ENCODE measurements at places on chromosomes 6 and 20.

GRCh38 chr20:45852326-45852725, 4.9 kb downstream of the ACOT8 start:
- no peak for DNase-seq

DNA sequence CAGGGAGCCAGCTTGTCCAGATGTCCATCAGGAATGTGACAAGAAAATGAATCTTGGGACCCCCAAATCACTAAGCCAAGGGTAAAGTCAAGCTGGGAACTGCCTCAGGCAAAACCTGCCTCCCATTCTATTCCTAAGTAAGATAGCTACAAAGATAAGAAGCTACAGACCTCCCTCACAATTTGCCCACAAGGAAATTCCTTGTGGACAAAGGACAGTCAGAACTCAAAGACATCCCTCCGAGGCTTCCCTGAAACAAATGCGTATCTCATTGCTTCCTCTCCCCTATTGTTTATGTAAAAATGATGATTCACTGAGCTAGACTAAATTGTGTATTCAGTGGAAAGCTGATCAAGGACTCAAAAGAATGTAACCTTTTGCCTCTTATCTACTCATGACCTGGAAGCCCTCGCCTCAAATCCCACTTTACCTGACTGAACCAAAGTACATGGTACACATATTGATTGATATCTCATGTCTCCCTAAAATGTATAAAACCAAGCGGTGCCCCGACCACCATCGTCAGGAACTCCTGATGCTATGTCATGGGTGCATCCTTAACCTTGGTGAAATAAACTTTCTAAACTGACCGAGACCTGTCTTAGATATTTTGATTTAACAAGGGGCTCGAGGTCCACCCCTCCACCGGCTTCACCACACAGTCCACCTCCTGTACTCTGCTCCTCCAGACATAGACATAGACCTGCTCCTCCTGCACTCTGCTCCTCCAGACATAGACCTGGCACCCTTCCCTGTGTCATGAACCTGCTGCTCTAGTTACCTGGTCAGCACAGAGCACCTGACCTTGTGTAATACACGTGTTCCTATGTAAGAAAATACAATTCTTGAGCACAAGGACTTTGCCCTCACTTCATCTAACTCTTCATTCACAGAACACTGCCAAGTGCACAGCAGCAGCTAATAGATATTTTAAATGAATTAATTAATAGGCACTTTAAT, 81.4 kb downstream of the WDR27 start:
- no peak for DNase-seq

DNA sequence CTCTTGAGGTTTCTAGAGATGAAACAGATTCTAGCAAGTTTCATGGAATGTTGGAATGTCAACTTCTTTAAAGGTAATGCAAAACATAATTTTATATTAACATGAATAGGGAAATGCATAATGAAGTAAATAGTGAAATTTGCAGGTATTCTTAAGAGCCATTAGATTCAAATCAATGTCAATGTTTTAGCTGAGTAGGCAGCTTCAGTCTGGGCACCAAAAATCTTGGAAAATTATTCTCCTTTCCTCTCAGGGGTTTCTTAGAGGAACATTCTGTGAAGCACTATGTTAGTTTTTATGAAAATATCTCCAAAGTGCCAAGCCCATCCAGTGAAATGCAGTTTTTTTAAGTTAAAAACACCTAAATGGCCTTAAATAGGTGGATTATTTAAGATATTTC, 300.8 kb downstream of the PAX1 start:
- DNase-seq = no peak

GRCh38 chr6:67888886-67889681, 746.0 kb upstream of the ADGRB3 start:
- no peak for DNase-seq

GRCh38 chr6:160240691-160241084, 17.9 kb downstream of the SLC22A2 start:
- DNase-seq = no peak

- no peak for DNase-seq
These were observed 13.8 kb downstream of the CCN5 start for GRCh38 chr20:44728801-44729443.

DNA sequence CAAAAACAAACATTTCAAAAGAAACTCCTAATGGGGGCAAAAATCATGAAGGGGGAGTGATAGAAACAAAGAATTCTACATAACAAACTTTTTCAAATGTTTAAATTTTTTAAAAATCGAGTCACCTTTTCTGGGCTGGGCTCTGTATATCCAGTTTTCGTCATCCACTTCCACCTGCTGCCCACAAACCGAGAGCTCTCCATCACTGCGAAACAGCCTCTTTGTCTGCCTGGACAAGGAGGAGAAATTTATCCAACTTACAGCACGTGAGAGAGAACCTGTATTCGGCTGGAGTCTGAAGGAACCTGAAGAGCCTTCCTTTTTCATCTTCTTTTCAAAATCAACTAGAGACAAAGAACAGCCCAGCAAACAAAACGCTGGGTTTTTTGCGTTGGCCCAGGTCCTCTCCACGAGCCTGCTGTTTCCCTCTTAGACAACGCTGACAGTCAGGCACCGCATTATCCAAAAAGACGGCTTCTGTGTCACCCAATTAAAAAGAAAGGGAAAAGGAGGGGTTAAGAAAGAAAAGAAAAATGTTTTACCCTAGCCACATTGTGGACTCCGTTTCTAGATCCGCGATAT, 72.4 kb upstream of the NHSL1 start:
- no peak for DNase-seq

DNA sequence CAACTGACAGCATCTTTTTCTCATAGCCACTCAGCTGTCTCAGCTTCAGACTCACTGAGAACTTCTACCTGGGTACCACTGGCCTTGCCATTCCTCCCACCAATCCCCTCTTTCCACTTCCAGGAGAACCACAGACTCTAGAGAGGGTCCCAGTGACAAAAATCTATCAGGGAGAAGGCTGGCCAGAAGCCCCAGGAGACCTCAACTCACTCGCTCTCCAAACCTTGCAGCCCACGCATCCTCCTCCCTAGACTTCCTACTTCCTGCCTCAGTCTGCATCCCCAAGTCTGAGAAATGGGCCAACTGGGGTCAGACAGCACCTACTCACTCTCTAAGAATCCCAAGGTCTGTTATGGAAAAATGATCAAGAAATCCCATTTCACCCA, 1.2 kb downstream of the TMEM239 start:
- DNase-seq = no peak

DNA sequence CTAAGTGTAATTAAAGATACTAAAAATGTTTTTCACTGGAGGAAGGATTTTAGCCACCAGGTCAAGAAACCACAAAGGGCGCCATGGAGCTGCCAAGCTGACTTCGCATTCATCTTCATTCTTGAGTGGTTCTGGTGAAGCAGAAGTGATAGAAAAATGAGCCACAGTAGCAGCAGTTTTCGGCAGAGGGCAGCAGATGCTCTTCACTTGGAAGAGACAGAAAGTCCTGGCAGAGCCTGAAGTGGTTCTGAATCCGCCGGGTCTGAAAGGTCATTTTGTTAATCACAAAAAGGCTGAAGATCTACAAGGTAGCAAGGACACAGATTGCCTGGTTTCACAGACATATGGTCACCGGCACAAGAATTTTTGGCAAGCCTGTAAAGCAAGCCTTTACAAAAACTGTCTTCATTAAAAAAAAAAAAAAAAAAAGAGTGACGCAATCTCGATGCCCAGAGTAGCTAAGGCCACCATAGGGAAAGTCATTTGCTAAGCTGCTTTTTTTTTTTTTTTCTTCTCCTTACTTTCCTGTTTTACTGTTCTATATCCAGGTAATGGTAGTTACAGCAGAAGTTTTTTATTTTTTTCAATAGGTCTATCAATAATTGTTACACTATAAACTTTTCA, 345.1 kb upstream of the AGPAT4 start:
- DNase-seq = no peak

DNA sequence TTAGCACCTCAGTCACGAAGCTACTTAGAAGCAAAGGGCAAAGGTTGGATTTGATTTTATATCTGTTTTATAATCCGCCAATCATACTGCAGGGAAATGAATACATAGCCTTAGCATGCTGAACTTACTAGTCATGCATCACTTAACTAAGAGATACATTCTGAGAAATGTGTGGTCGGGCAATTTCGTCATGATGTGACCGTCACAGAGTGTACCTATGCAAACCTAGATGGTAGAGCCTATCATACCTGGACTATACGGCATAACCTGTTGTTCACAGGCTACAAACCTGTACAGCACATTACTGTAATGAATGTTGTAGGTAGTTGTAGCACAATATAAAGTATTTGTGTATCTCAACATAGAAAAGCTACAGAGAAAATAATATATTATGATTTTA, 345.2 kb upstream of the RGS17 start:
- DNase-seq = no peak

GRCh38 chr6:3269281-3269975, 10.7 kb downstream of the PSMG4 start:
- DNase-seq = no peak

DNA sequence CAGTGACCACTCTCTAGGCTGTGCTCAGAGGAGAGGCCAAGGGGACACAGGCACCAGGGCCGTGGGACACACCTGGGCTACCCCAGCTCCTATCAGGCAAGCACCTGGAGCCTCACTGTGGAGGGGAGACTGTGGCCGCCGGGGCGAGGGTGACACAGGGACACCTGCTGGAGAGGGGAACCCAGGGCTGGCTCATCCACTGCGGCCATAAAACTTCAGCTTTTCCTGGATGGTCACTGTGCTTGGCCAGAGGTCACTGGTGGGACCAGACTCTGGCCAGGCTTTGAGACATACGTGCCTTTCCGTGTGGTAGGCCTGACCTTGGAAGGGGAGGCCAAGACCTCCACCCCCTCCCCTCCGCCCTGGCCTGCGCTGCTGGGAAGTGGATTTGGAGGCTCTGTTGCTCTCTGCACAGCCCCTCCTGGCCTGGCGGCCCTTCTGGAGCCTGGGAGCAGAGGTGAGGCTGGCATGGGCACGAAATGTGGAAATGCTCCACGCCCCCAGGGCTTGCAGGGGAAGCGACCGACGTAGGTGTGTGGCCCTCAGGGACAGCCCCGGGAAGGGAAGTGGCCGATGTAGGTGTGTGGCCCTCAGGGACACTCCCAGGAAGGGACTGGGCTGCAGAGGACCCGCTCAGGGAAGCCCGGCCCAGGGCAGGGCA, 42.9 kb upstream of the BHLHE23 start:
- DNase-seq = no peak

- DNase-seq = peak; percentile 28
These were observed 730 bp downstream of the INSM1 start for GRCh38 chr20:20368418-20369249.

DNA sequence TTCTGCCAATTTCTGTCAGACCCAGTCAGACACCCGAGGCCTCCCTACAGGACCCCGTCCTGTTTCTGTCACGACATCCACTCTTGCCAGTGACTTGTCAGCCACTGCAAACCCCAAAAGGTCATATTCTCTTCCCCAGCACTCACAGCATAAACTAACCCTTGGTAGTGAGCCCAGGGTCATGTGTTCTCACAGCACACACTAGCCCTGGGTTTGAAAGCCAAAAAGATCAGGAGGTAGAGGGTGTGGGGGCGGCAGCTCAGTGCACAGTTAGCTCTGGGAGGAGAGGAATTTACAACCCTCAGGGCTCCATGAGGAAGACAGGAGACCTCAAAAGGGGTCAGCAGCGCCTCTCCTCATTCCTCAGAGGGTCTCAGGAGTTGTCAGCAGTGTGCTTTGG, 9.9 kb upstream of the SNX9 start:
- no peak for DNase-seq

DNA sequence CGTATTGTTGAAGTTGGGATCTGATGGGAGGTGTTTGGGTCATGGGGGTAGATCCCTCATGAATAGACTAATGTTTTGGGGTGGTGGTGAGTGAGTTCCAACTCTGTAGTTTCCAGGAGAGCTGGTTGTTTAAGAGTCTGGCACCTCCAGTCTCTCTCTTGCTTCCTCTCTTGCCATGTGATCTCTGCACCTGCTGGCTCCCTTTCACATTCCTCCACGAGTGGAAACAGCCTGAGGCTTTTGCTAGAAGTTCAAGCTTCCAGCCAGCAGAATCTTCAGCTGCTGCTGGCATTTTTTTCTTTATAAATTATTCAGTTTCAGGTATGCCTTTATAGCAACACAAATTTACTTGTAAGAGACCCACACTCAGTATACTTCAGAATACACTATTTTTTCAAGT, 1021.6 kb downstream of the EYS start:
- no peak for DNase-seq

DNA sequence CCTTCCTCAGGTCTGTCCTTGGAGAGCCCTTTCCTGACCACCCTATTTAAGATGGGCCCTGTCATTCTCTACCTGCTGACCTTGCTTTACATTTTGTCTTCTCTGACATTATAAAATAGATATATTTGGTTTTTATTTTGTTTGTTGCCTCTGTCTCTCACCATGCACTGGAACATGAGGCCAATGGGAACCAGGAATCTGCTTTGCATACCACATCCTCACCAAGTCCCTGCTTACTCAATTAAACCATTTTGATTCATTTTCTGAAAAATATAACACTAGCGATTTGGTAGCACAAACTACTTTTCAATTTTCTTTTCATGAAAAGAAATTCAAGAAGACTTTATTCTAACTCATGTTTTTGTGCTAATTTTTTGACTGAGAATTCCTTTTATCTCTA, 32.8 kb upstream of the POPDC3 start:
- DNase-seq = no peak

- DNase-seq = peak; percentile 76
These were observed 60.2 kb downstream of the GCLC start for GRCh38 chr6:53484476-53485280.
